ENCODE measurements at places on chromosomes 7 and 10.

- H3K4me3 ChIP-seq = no peak overlapping the region
- no peaks in the 10 kb centered on the region for H3K27me3 ChIP-seq
- no peaks in the 10 kb centered on the region for H3K4me1 ChIP-seq
Measured at GRCh38 chr7:19295376-19295775, 150.2 kb upstream of the FERD3L start.

GRCh38 chr7:85773116-85773728 is 586.4 kb upstream of the SEMA3D start:
- no peaks in the 10 kb centered on the region for H3K27me3 ChIP-seq
- no peaks in the 10 kb centered on the region for H3K4me1 ChIP-seq
- H3K4me3 ChIP-seq = no peak overlapping the region
- no peak overlapping the region for H3K27ac ChIP-seq
- no peaks in the 10 kb centered on the region for H3K36me3 ChIP-seq
- DNase-seq = no peak

DNA sequence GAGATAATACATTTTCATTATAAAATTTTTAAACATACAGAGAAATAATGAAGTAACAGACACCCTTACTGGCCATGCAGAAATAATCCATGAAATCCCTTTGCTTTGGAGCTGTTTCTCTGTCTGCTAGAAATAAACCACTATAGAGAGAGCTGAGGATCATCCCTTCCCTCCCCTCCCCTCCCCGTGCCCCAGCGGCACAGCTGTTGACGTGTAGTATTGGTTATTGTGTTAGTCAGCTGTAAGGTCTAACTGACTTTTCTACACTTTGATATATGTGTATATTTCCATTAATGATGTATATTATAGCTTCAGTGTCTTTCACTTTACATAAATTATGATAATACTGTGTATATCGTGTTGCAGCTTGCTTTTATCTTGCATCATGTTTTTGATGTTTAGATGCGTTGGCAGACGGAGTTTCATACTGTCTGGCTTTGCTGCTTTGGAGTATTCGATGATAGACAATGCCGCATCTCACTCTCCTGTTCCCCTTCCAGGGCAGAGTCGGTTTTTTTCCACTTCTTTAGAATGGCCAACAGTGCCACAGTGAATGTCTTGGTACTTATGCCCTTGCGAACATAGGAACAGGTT is 27.4 kb upstream of the GRID1 start:
- no peak overlapping the region for H3K27ac ChIP-seq
- no peaks in the 10 kb centered on the region for H3K27me3 ChIP-seq
- H3K36me3 ChIP-seq = no peaks in the 10 kb centered on the region
- peaks cover 6% of the 10 kb centered on the region for H3K4me1 ChIP-seq
- no peak for DNase-seq
- no peak overlapping the region for H3K4me3 ChIP-seq

DNA sequence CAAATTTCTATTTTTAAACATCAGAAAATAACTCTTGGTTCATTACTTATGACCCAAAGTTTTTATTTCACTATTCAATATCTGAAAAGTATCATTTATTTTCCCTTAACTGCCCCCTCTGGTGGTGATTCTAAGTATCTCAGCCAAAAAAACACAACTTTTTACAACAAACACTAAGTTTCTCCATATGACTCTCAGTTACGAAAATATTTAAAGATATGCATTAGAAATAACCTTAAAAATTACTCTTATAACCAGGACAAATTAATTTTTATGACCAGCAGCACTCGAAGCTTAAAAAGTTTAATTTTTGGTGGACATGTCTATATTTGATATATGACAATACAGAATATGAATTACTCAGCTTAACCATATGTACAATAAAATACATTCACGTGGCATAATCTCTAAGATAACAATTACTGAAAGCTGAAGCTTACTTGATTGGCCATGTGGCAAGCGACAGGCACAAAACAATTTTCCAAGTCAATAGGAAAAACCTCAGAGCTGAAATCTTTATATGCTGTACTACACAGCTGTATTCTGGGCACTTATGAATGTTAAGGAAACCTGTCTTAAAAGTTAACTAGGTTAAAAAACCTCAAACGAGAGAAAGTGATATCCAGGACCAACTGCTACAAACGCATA is 2.3 kb downstream of the HNRNPA2B1 start:
- H3K27ac ChIP-seq = peak overlapping the region; percentile 97
- peak overlapping the region; percentile 76 for H3K4me3 ChIP-seq
- no peaks in the 10 kb centered on the region for H3K27me3 ChIP-seq
- H3K4me1 ChIP-seq = peaks cover 30% of the 10 kb centered on the region

Measured in K562 (cell line).